ENCODE measurements at places on chromosomes 1 and 21.
A peak's percentile ranks its signal among the peaks of the same experiment; 100 is the strongest.

DNA sequence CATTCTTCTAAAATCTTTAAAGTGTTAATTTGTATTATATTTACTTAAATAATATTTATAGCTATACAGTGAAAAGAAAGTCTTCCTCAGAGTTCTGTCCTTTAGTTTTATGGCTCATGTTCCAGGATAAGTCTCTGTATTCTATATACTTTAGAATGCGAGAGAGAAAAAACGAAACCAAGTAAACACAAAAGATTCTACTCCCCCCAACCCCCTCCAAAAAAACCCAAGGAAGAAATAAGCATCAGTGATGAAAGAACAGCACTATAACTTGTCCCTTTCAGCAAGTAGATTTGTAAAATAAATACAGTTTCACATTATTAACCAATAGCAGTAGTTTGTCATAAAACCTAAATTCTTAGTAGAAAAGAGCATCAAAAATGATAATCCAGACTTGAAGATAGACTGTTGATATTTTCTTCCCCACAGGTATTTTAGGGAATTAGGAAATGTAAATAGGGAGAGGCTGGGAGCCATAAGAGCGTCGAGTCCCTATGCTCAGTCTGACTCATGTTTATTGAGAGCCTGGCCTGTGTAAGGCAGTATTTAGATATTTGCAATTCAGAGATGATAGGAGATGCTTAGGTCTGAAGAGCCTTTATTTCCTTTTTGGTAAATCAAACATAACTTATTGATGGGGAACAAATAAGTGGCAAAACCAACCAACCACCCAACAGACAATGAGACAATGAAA lies 35.5 kb downstream of the CDC14A start:
- DNase-seq: peak; percentile 17

GRCh38 chr1:236524142-236524894 lies 536 bp downstream of the LGALS8 start:
- peak; percentile 79 for DNase-seq

GRCh38 chr1:43566382-43567044 lies 35.8 kb downstream of the PTPRF start:
- DNase-seq: no peak

DNA sequence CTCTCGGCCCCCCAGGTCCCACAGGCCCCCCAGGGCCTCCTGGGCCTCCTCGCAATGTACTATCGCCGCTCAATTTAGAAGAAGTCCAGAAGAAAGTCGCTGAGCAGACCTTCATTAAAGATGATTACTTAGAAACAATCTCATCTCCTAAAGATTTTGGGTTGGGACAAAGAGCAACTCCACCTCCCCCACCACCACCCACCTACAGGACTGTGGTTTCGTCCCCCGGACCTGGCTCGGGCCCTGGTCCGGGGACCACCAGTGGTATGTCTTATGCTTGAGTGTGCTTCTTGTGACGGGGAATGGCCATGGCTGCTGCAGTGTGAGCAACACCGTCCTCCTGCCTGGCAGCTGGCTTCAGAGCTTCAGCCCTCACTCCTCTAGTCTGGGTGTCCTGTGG lies 70.2 kb upstream of the DYNLT5 start:
- DNase-seq: no peak

- DNase-seq: no peak
Observed at GRCh38 chr1:213876531-213876930, 111.2 kb upstream of the PROX1 start.

GRCh38 chr1:154607609-154608396 lies at the start of gene ADAR:
Gene ADAR, minus strand, starts transcription at chr1:154608186. Its CDS starts 180 bp downstream, at chr1:154608006.
- peak; percentile 96 for DNase-seq

- no peak for DNase-seq
Observed at GRCh38 chr1:181064011-181064623, 24.4 kb upstream of the IER5 start.

GRCh38 chr1:19427087-19427781 lies 58.1 kb downstream of the CAPZB start:
- DNase-seq: peak; percentile 55

GRCh38 chr1:169250795-169251194 lies 116.8 kb downstream of the NME7 start:
- DNase-seq: no peak

GRCh38 chr1:201511941-201512539 lies 5.1 kb upstream of the CSRP1 start:
- DNase-seq: peak; percentile 21

DNA sequence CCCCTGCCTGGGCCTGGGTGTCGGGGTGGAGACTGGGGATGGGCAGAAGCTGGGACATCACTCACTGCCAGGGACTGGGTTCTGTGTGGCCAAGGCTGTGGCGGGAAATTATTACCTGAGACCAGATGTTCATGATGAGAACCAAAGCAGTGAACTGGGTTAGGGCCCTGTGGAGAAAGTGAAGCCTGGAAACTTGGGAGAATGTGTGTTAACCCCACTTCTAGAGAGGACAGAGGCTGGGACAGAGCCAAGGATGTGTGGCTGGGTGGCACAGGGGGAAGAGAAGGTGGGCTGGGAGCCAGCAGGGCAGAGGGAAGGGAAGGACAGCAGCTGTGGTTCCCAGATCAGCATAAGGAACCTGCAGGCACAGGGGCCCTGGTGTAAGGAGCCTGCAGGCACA lies 31.3 kb downstream of the CNIH3 start:
- DNase-seq: no peak

GRCh38 chr21:45130324-45130774 lies 56.0 kb downstream of the ADARB1 start:
- DNase-seq: peak; percentile 87

- no peak for DNase-seq
Observed at GRCh38 chr1:239879321-239880170, 212.1 kb upstream of the FMN2 start.

Measured in astrocyte of the spinal cord (primary cell).